Right hindlimb (tissue), 1 donor: ENCODE measurements at places on chromosomes 1 and 21.

GRCh38 chr1:16307222-16307621 is 45.1 kb downstream of the FBXO42 start:
- DNase-seq = no peak

DNA sequence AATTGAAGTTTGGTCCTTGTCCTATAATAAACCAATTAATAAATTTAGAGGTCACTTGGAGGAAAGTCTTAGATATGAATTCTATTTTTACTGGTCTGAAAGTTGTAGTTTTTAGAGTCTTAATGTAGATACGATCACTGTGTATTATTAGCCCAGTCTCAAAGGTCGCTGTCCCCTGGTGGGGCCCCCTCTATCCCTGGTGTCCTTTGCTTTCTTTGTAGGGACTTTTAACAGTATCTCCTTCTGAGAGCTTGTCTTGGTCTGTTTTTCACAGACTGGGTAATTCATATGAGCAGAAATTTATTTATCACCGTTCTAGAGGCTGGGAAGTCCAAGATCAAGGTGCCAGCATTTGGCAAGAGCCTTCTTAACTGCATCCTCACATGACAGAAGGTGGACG is 18.5 kb downstream of the CHD1L start:
- no peak for DNase-seq

DNA sequence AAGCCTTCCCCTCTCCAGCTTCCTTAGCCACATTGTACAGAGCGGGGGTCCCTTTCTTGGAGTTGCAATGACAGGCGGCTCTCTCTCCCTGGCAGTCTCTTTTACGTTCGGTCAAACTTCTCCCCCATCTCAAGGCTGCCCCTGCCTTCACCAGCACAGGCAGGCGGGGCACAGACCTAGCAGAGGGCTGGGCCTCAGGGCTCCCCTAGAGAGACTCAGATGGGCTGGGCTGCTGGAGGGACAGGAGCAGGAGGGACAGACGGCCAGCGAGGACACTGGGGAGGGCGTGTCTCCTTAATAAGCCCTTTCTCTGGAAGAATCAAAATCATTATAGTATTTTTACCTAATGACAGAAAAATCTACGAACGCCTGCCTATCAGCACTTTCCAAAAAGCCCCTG is 79.6 kb downstream of the CASZ1 start:
- DNase-seq = no peak

- DNase-seq = no peak
Measured at GRCh38 chr1:5271264-5271663, 616.9 kb downstream of the AJAP1 start.

DNA sequence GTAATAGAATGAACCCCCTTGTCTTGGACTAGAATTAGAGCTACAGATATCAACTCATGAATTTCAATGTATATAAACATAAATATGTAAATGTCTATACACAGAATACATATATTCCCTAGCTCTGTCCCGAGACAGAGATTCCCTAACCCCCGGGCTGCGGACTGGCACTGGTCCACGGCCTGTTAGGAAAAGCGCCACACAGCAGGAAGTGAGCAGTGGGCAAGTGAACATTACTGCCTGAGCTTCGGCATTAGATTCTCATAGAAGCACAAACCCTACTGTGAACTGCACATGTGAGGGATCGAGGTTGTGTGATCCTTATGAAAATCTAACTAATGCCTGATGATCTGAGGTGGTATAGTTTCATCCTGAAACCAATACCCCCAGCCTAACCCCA is 51.2 kb downstream of the PIK3R3 start:
- DNase-seq = no peak

GRCh38 chr1:37477198-37477931 is 3.0 kb downstream of the ZC3H12A start:
- peak; percentile 33 for DNase-seq

GRCh38 chr1:233112186-233113008 is 162.0 kb downstream of the NTPCR start:
- no peak for DNase-seq

DNA sequence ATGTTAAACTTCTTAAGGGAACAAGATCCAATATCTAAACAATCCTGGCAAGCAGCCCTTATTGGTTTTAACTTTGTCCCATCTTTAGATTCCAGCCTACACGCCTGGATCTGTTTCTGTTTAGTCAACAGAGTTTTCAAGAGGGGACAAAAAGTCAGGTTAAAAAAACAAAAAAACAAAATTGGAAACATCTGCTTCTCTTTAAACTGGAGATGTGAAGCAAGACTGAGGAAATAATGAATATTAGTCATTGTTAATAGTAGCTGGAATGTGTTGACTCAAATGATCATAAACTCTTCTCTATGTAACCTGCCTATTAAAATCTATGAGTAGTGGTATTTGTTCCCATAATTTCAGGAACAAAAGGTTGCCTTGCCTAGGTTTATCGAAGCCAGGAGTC is 55.0 kb downstream of the NID1 start:
- DNase-seq = no peak

GRCh38 chr1:148290881-148291280 is 138.8 kb upstream of the NBPF11 start:
- DNase-seq = no peak

DNA sequence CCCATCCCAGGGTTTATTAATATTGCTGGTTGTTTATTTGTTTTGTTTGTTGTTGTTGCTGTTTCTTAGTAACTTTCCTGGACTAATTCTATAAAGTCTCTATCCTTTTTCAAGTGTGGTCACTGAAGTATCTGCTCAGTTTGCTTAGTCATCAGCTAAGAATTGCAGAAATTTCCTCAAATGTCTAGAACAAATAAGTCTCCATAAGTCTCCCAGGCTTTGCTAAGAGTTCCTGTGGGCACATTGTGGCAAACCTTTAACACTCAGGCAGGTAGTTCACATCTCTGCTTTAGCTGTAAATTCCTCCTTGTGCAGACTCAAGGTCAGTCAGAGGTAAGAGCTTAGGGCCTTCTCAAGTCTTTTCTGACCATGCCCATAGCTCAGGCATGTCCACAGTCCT is 38.9 kb upstream of the C1orf185 start:
- DNase-seq = no peak

- DNase-seq = no peak
Measured at GRCh38 chr1:14787604-14788003, 189.1 kb downstream of the KAZN start.

- no peak for DNase-seq
Measured at GRCh38 chr1:39673215-39673614, 1.3 kb upstream of the NT5C1A start.

GRCh38 chr1:205481218-205481617 is 23.3 kb upstream of the CDK18 start:
- no peak for DNase-seq

DNA sequence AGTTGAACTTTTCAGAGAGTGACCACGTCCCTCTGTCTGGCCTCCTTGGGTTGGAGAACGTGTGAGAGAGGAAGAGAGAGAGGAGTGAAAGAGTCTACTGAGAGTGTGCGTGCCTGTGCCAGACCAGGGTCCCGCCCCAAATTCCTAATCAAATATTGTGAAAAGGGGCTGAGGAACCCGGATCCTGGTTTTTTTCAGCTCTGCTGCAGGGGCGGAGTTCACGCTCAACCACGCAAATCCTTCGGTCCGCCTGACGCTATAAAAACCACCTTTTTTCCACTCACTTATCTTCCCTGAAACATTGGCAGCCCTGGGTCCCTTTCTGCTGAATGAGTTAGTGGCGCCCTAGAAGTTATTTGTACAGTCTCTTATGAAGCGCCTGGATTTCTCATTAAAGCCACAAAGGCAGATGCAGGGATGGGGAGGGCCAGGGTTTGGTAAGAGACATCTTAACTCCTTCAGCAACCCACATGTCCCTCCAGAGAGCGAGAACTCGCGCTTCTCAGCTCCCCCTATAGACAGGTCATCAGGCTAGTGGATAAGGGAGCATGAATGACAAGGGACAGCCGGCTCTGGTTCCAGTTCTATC is at the start of gene FMOD:
TSS of gene FMOD (minus strand) at position 86 of the 589 bp plus-strand sequence. CDS start 2,852 bp downstream, outside the sequence.
- DNase-seq = peak; percentile 91

DNA sequence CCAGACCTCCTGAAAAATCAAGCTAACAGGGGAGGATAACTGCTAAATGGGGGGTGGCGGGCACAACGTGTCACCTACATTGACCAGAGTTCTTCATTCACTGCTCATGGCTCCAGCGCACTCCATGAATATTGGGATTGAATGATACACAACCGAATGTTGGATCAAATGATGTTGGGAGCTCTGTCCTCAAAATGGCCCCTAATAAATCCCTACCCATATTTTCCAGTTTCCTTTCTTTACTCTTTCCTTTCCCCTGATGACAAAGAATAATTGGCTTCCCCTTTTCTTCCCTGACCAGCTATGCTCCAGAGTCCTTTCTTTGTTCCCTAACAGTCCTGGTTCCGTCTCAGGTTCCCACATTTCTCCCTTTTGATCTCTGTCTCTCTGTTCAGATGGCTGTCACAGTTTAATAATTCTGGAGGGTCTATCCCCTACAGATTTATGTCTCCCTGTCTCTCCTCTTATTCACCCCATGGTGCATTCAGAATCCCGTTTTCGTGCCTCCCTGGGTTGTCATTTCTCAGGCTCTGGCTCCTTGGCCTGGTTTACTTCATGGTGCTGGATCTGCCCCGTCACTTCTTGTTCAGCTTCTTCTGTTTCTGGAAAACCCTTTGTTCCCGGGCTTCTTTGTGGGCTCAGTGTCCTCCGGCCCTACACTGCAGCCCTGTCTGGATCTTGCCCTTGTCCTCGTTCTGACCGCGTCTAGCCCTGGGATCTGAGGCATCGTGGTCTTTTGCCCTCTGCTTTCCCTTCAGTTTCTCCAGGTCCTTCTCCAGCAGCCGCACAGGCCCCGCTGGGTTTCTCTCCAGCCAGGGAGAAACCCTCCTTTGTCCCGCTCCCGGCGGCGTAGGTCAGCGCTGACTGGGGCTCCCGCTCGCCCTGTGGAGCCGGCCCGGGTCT is 78.3 kb downstream of the NDUFS5 start:
- DNase-seq = peak; percentile 54

DNA sequence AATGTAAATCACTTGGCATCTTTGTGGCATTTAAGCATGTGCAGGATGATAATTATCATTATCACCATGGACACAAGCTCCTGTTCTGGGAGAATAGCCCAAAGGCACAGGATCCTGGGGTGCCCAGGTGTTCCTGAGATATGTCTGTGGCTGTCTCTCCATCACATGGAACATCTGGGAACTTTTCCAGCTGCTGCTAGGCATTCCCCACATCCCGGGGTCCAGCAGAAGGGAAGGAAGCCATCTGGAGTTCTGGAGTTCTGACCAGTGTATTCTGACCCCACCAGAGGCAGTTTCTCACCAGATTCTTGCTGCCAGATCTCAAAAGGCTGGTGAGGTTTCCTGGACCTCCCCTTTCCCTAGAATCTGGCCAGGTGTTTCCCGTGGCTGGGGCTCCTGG is 259.7 kb upstream of the VAMP3 start:
- DNase-seq = no peak

DNA sequence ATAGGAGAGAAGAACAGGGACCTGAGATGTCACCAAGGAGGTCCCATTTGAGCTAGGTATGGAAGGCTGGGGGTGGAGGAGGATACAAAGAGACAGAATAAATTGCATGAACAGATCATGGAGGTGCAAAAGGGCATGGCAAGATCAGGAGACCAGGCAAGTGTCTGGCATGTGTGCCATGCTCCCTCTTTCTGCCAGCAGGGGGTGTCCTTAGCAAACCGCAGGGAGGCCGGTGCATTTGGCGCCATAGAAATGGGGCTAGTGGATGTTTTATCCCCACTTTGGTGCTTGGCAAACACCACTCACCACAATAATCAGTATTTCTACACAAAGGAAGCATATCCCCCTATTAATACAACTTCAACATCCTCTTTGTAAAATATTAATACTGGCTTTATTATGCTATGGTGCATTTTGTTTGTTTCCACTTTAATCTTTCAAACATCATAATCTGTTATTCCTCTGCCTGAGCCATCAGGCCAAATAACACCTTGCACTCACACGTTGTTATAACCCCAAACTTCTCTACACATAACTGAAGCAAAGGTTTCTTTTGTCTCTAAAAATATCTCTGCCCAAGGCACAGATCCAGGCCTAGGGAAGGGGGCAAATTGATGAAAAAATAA is 25.9 kb downstream of the S100A6 start:
- no peak for DNase-seq

DNA sequence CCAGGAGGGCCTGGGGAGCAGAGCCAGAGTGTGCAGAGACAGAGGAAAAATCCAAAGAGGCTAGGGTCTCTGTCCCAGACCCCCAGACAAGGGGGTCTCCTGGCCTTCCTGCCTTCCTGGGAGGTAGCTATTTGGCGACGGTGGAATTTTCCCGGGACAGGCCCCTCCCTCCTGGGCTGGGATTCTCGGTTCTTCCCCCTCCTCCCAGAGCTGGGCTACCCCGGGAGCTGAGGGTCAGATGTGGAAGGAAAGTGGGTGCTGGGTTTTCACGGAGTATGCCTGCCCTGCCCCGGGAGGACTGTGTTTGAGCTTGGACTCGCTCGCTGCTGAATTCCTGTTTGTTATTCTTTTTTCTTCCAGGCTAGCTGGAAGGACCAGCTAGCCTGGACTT is 759 bp downstream of the AMPD2 start:
- peak; percentile 77 for DNase-seq

- DNase-seq = no peak
Measured at GRCh38 chr1:22297999-22298398, 153.7 kb upstream of the ZBTB40 start.

DNA sequence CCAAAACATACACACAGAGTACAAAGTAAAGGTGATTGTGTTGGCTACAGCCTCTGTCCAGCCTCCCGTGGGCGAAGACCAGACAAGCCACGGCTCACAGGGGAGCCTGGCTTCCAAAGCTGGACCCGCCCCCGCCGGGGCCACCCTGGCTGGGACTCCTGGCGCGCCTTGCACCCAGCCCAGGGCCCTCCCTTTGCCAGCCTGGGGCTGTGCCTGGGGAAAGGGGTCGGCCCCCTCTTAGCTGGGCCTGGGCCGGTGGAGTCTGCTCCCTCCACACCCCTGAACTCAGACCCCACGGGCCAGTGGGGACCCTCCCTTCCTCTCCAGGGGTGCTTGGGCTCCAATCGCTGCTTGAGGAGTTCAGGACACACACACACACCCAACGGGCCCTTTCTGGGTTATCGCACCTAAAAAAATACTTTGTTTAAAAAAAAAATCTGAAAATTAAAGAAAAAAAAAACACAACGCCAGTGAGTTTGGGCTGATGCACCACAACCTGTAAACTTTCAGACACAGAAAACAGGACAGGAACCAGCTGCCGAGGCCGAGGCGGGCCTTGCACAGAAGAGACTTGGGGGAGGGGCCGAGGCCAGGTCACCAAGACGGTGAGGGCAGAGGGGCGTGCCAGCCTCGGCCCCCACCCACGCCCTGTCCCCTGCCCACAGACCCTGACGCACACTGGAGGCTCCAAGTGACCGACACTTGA is 56.3 kb downstream of the KCNAB2 start:
- peak; percentile 11 for DNase-seq

DNA sequence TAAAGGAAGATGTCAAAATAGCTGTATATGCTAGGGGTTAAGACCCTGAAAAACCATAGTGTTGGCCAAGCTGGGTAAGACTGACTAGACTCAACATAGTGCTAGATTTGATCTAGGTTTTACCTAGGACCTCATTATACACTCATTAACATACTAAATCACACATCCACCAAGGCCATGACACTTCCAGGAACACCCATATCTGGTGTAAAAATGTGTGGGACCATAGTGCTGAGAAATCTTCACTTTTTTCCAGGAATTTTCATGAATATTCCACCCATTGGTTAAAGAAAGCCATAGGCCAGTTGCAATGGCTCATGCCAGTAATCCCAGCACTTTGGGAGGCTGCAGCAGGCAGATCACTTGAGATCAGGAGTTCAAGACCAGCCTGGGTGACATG is 34.0 kb upstream of the ACADM start:
- no peak for DNase-seq

GRCh38 chr1:45007311-45007710 is 3.8 kb downstream of the HECTD3 start:
- no peak for DNase-seq

- peak; percentile 28 for DNase-seq
Measured at GRCh38 chr1:107936498-107937481, 28.2 kb downstream of the VAV3 start.
